ENCODE measurements at places on chromosomes 5 and 9.

DNA sequence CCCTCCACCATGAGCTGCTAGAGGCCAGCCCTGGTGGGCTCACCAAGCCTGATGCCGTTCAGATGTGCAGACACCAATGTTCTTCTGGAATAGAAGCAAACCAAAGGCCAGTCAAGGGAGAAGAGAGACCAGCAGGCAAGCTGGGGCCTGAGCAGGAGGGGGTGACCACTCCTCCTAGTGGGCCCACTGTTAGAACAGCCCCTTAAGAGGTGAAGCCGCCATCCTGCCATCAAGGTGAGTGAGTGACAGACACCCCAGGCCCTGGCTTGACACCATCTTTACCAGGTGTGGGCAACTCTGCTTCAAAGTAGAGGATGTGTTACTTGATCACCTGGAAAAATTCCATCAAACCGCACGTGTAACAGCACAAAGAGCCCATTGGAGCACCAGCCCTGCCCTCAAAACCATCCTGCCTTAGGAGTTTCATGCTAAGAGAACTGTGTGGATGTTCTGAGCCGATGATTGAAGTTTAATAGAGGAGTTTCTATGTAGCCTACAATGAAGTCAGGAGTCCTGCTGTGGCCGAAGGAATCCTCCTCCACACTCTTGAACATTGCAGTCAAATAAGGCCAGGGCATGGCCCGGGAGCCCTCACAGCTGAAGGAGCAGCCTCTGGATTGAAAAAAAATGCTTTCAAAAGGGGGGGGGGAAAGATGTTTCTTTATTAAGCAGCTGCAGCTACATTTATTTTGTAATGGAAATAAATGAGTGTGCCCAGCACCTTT, 20.8 kb downstream of the AMBP start:
- DNase-seq: no peak

DNA sequence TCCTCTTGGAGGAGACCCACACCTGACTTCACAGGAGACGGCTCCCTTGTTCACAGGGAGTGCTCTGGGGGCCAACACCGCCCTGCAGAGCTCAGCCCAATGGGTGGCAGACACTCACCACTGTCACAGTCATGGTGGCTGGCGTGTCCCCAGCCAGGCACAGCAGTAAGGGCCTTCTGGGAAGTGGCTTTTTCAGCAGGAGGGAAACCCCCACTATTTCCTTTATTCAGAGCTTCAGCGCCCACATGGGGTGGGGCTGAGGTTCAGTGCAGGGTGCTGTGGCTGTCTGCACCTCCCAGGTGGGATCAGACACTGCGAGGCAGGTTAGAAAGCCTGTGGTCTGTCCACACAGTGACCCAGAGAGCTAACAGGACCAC, 3.6 kb upstream of the SNAPC4 start:
- DNase-seq: peak; percentile 57

- no peak for DNase-seq
Observed at GRCh38 chr9:126724226-126724625, 80.6 kb upstream of the ZBTB43 start.

DNA sequence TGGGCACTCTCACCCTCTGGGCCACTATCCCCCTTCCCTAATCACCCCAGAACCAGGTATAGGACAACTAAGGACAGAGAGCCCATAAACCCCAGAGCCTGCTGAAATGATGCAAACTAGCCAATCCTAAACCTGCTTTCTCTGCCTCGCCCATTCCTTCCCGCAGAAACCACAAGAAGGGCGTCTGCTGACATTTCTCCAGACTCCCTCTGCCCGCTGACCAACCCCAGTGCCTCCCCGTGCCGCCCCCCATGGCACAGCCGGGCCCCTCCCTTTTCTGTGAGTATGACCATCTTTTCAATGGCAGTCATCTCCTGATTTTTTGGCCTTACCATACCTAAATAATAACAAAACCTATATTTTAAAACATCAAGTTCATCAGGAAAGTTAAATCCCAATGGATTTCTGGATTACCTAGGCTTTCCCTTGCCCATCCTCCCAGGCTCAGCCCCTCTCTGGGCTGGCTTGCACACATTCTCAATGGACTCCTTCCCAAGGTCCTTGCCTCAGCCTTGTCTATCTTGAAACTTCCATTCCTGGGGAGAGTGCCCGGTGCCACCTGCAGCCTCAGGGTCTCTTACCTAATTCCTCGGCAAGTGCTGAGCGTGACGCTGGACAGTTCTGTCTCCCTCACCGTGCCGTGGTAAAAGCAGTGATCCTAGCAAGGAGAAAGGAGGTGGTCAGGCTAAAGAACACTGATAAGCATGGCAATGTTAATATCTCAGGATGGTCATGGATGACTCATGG, 45.2 kb downstream of the ADAM19 start:
- no peak for DNase-seq

DNA sequence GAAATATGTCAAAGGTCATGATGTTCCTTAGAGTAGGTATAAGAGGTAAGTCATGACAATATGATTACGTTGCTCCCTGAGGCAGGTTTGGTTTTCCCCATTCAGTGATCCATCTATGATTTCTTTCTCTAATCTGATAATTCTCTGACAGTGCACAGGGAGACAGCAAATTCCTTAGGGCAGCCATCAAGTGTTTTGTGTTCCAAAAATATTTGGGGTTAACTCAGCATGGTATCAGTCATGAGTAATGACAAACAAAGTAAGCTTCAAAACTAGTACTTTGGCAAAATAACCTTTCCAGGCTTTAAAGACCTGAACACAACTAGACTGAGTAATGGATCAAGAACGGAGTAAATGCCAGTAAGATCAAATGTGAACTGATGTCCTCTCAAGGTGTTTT, 55.3 kb upstream of the SPATA31E1 start:
- no peak for DNase-seq

DNA sequence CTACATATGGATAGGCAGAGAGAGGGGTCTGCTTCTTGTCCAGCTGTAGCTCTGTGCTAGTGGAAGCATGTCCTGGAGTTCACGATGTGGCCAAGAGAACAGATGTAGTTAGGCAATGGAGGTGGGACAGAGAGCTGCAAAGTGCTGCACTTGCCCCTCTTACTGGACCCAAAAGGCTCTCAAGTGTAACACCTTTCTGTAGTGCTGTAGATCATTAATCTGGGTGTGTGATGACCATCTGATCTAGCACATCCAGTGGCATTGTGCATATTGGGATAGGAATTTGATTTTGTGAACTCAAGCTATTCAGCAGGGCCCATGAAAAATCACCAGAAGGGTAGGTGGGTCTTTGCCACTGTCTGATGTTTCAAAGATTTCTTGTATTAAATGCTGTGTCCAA, 151.4 kb downstream of the KDM4C start:
- no peak for DNase-seq

- DNase-seq: no peak
Observed at GRCh38 chr9:92974161-92974661, 26.9 kb downstream of the FGD3 start.

- DNase-seq: no peak
Observed at GRCh38 chr5:124176692-124177091, 569.7 kb downstream of the ZNF608 start.

- DNase-seq: no peak
Observed at GRCh38 chr5:159096243-159096923, 3.3 kb downstream of the EBF1 start.

- DNase-seq: no peak
Observed at GRCh38 chr5:127153031-127153430, 79.7 kb upstream of the C5orf63 start.
